GM23248 (cell line): ENCODE measurements at places on chromosomes 1 and 21.

DNA sequence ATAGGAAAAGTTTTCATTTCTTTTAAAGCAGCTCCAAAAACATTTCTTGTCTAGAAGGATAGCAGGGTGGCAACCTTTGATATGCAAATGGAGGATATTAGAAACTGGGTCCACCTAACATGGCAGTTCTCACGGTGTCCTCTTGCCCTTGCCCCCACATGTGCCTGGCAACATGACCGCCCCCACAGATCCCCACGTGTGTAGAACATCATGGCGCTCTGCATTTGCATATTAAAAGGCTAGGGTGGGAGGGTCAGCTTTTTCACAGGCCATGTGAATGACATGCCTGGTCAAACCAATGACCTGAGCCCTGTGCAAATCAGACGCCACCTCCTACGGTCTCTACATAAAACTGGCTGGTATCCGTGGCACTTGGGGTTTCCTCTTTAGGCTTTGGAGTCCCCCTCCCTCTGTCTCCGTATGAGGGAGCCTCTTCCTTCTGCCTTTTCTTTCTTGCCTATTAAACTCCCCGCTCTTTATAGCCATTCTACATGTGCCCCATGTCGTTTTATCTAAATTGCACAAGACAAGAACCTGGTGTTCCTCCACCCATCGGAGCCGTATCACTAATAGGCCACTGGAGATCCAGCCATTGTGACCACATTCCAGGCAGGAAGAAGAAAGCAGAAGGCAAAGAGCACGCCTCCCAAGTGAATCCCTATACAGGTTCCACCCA, 71.3 kb downstream of the WDR4 start:
- DNase-seq, result no peak

- DNase-seq, result no peak
These were observed 22.3 kb downstream of the KCND3 start for GRCh38 chr1:111967067-111967690.

DNA sequence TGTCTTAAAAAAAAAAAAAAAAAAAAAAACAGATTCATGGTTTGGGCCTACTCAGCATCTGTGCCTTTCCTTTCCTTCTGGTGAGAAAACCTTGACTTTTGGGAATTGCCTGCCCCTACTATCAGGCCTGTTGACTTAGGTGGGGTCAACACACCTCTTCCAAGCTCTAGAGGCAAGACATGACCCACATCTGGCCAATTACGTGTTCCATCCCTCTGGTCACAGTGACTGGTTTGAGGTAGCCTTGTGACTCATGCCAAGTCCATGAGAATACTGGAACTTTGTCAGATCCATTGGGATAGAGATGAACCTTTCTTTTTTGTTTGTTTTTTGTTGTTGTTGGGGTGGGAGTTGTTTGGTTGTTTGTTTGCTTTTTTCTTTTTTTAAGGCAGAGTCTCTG, 37.3 kb upstream of the KHDRBS1 start:
- peak; percentile 74 for DNase-seq

GRCh38 chr1:46769028-46769740, 29.7 kb upstream of the CYP4B1 start:
- DNase-seq, result no peak

DNA sequence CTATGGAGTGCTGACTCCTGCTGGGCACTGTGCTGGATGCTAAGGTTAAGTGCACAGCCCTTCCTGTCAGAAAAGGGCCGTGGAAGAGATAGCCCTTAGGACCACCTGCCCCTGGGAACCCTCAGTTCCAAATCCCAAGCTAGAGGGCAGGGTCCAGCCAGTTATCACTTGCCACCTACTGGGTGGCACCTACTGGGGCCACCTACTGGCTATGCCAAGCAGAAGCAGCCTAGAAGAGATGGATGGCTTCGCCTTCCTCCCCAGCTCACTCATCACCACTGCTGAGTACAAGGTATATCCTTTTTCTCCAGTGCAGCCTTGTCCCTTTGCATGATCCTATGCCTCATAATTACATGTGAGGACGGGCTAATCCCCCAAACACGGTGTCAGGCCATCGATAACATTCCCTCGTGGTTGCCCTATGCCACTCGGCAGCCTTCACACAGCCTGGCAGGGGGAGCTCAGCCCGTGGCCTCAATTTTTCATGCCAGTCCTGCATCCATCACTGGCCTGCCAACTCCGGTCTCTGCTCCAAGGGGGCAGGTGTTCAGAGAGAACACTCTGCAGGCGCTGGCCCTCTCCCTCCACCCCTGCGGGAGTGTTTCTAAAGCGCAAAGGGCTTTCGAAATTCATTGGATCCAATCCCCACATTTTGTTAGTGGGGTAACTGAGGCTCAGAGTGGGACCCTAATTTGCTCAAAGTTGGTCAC, 49.0 kb downstream of the SYT2 start:
- peak; percentile 7 for DNase-seq

- no peak for DNase-seq
These were observed 55.6 kb downstream of the RPL5 start for GRCh38 chr1:92887465-92887864.

GRCh38 chr1:202130816-202131522, 8.3 kb downstream of the GPR37L1 start:
- DNase-seq, result no peak

- DNase-seq, result no peak
These were observed 933 bp upstream of the FTCD start for GRCh38 chr21:46156378-46156645.

DNA sequence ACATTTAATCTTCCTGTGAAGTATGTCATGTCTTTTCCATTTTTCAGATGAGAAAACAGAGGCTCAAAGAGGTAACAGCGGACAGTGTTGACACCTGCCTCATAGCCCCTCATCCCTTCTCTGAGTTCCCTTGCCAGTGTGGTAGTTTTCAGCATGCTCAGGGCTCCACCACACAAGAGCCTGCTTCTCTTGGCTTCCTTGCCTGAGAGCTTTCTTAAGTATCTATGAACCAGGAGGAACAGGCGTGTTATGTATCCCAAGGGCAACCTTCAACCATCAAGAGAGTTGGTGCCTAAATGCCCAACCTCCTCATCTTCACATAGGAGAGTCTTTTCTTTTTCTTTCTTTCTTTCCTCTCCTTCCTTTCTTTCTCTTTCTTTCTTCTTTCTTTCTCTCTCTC, 5.9 kb upstream of the PAFAH2 start:
- no peak for DNase-seq

DNA sequence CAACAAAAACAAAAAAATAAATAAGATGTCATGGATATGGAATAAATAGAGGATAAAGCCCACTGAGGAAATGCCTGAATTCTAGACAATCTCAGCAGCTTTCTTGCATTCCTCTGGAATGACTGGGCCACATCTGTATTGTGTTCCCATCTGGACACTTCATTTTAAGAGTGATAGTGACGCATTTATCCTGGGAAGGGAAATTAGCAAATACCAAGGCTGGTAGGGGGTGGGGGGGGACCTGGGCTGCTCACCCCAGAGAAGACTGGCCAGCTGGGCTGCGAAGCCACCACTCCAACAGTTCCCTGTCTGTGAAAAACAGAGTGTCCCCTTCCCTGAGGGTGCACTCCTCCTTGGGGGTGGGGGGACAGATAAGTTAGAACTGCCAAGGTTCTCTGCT, 106.3 kb downstream of the HIVEP3 start:
- peak; percentile 88 for DNase-seq

DNA sequence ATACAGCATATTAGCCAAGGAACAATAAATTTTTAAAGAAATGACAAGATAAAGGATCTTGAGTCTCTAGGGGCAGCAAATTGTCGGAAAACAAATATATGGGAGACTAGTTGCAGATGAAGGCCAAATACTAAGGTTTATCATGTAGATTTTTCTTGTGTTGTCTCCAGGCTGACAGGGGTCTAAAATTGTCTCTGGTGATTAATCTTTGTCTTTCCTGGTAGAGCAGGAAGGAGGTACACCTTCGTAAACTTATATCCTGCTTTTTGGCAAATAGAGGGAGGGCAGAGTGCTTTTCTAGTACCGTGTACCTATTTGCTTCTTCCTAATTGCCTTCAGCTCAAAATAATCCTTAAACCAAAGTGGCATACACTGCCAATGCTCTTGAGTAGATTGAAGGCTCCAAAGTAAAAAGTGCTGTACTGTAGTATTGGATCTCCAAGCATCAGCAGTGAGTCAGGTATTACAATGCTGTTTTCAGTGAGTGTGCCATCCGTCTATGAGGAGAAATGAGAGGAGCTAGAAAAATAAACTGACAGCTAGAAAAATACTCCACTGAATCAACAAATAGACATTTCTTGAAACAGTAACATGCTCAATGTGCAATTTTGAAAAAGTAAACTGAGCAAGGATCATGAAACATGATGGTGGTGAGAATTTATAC, 1.8 kb upstream of the LEPR start:
- DNase-seq, result peak; percentile 22

- peak; percentile 32 for DNase-seq
These were observed 1.2 kb upstream of the RWDD3 start for GRCh38 chr1:95232646-95233318.

DNA sequence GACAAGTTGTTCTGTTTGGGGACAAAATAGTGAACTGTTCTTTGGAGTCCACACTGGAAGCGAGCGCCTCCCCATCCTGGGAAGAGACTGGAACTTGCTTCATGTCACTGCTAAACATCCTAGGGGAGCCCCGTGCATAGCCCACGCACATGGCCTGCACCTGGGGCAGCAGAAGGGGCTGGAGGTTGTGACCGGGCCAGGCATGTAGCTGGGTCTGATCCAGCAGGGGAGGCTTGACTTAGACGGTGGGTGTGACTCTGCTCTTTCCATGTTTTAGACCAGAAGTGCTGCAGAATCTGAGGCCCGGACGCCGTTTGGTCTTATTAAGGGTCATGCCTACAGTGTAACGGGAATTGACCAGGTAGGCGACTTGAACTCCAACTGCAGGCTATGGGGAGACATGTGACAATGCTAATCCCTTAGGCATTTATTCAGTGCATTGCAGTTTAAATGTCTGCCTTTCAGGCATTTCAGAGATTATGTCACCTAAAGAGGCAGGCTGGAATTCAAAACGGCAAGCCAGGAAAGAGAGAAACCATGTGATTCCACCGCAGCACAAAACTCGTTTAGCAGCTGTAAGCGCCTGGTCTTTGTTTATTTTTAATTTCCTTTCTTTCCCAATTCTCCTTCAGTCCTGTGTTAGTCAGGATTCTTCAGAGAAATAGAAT, 21.8 kb downstream of the CAPN9 start:
- peak; percentile 62 for DNase-seq

GRCh38 chr1:91876040-91876470, 9.9 kb downstream of the TGFBR3 start:
- no peak for DNase-seq

DNA sequence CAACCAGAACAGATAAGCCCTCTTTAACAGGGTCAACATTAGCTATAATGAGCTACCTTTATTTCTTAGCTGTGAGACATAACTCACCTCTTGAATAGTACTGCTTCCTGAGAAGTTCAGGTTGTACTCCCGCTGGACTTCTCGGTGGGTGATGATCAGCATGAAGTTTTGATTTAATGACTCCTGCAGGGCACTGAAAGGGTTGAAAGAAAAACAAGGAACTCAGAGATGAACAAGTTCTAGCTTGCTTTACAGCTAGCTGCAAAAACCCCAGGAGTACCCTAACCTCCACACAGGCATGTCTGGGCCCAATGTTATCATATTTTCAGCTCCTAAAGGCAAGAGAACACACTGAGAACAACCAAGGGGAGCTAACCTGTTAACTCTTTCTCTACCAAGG, 254.4 kb downstream of the FAF1 start:
- DNase-seq, result no peak

DNA sequence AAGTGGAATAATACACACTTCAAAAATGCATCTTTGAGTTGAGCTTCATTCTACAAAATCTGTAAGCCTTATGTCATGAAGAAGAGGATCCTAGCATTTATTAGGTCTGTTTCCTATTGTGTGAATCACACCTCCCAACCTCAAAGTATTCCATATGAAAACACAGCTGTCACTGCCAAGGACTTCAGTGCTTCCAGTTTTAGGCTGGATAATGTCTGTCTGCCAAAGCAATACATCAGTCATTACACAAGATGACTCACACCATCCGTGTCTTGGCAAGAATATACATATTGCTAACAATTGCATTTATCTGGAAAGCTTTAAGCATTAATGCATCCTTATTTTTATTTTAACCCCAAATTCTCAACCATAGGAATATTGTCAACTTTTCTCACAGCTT, 125.7 kb upstream of the TMPRSS15 start:
- DNase-seq, result peak; percentile 0

DNA sequence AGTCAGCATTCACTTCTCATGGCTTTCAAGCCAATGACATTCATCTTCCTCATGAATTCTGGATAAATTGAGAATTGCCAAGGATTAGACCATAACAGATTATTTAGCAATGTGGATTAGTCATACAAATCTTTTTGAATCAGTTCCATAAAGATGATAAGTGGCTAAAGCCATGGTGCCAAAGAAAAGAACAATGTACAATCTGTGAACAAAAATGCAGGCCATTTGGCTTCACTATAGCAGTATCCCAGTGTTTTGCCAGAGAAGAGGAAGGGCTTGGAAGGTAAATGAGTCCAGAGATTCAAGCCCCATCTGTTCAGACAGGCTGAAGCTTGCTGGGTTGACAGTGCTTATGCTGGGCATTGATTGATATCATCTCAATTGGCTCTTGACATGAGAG, 376.4 kb upstream of the LRRC7 start:
- DNase-seq, result no peak

- DNase-seq, result peak; percentile 78
These were observed 125.9 kb downstream of the RIPK4 start for GRCh38 chr21:41640748-41641509.

DNA sequence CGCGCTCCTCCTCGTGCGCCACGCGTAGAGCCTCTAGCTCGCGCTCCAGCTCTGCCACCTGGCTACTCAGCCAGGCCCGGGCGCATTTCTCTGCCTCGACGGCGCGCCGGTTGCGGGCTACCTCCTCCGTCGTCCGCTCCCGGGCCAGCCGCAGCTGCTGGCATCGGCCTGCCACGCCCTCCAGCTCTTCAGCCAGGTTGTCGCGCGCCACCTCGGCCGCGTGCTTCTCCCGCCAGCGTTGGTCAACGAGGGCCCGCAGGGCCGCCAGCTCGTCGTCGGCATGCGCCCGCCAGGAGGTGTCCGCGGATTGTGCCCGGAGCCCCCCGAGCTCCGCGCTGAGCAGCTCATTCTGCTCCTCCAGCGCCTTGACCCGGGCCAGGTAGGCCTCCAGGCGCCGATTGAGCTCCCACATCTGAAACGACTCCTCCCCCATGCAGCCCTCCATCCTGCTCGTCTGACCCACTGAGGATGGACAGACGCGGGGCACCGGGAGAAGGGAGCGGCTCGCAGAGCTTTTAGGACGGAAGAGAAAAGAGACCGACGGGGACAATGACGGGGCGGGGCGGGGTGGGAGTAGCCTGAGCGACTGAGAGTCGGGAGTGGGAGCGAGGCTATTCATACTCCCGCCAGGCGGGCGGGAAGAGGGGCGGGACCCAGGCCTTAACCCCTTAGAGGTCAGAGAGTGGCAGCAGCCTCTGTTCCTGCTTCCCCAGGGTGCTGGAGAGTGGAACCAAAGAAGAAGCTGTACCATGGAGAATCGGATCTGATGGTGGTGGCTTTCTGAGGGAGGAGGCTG, at the start of gene NES:
TSS of gene NES (minus strand) at position 588 of the 796 bp plus-strand sequence. CDS start at position 445, 143 bp downstream.
- peak; percentile 67 for DNase-seq
